Activated T-helper 1 cell treated with anti-CD3 and anti-CD28 coated beads, Interleukin-12 subunit alpha, Interleukin-12 subunit beta, Interleukin-2, Interleukin-4 antibody, amounts not matched to agents 30 ng/mL and 10 ng/mL and 1 ng/mL, durations not matched to agents 14 hours and 24 hours and 36 hours (primary cell): ENCODE measurements at places on chromosomes 11 and 22. TPM values are rescaled to one million over a fixed set of nuclear protein-coding genes. Genes with fewer than 3 reads are reported as not detected.

GRCh38 chr11:44506375-44507016 lies 59.0 kb upstream of the CD82 start:
- DNase-seq = no peak

DNA sequence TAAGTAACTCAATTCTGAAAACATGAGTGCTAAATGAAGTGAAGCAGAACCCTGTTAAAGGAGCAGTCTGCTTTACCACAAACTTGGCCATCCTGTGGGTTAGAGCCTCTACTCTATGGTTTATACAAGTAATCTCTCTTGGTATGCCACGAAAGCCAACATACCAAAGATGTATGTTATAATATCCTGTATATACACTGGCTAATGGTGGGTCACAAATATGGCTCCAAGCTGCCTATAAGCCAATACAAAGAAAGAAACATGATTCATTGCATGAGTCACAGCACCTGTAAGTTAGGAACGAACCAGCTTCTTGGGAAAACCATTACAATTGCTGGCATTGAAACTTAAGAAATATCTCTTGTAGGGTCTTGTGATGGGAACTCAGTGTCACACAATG lies 16.1 kb downstream of the XRRA1 start:
- no peak for DNase-seq

DNA sequence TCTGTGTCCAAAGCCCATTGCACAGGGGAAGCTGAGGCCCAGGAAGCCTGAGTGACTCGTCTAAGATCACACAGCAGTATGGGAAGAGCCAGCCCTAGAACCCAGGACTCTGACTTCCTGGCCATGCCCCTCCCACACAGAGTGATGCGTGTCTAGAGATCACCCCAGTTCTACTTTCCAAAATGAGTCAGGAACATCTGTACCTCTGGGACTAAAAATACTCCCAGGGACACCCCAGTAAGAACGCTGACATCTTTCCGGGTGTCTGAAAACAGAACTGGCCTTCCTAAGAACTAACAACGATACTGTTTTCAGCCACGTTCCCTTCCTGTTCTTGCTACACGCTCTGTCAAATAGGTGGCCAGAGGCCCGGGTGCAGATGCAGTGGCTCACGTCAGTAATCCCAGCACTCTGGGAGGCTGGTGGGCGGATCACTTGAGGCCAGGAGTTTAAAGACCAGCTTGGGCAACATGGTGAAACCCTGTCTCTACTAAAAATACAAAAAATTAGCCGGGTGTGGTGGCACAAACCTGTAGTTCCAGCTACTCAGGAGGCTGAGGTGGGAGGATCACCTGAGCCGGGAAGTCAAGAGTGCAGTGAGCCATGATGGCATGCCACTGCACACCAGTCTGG lies 21.7 kb upstream of the PDGFB start:
- peak; percentile 28 for DNase-seq

GRCh38 chr11:96706761-96707160 lies 316.9 kb downstream of the JRKL start:
- DNase-seq = no peak

- DNase-seq = no peak
These were observed 37.9 kb downstream of the SWAP70 start for GRCh38 chr11:9701799-9702198.

DNA sequence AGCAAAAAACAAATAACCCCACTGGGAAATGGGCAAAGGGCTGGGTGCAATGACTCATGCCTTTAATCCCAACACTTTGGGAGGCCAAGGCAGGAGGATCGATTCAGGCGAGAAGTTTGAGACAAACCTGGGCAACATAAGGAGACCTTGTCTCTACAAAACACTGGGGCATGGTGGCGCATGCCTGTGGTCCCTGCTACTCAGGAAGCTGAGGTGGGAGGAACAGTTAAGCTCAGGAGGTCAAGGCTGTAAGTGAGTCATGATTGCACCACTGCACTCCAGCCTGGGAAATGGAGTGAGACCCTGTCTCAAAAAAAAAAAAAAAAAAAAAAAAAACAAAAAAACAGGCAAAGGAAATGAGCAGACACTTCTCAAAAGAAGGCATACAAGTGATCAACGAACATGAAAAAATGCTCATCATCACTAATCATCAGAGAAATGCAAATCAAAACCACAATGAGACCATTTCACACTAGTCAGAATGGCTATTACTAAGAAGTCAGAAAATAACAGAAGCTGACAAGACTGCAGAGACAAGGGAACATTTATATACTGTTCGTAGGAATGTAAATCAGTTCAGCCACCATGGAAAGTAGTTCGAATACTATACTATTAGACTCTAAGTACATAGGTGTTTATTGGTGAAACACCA lies 48.2 kb upstream of the SMCO4 start:
- DNase-seq = no peak

LTBP3 gene
- total RNA-seq = 97.9 and 103 TPM in 2 replicates
